ENCODE measurements at places on chromosomes 13 and 19.

DNA sequence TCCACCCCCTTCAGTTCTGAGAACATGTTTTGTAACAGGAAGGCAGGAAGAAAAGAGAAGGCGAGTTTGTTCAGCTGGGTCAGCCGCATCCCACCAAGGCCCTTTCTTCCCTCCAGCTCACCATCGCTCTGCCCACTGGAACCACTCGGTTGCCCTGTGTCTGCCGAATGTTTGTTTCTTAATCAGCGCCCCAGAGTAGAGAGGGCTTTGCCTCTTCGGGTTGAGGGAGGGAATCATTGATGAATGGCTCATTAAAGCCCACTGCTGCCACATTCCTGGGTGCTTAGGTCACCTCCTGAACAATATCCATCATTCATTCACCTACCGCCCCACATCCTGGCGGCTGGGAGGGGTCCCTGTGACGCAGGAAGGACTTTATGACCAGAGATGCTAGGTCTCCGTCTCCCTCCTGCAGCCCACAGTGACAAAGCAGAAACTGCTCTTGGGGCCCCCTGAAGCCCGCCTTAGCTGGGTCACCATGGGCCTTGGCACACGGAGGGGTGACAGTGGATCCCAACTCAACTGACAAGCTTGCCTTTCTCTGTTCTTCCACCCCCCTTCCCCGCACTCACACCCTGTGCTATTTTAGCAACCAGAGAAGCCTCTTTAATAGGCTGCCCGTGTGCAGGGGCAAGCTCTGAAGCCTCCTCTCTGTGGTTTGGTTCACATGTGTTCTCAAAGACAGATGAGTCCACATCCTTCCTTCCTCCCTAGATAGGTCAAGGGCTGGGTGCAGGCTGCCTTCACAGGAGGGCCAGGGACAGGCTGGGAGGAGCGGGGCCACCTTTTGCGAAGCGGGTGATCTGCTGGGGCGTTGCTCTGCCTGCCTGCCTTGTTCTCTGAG is 46.2 kb downstream of the ACTN4 start:
- peak; percentile 90 for DNase-seq

DNA sequence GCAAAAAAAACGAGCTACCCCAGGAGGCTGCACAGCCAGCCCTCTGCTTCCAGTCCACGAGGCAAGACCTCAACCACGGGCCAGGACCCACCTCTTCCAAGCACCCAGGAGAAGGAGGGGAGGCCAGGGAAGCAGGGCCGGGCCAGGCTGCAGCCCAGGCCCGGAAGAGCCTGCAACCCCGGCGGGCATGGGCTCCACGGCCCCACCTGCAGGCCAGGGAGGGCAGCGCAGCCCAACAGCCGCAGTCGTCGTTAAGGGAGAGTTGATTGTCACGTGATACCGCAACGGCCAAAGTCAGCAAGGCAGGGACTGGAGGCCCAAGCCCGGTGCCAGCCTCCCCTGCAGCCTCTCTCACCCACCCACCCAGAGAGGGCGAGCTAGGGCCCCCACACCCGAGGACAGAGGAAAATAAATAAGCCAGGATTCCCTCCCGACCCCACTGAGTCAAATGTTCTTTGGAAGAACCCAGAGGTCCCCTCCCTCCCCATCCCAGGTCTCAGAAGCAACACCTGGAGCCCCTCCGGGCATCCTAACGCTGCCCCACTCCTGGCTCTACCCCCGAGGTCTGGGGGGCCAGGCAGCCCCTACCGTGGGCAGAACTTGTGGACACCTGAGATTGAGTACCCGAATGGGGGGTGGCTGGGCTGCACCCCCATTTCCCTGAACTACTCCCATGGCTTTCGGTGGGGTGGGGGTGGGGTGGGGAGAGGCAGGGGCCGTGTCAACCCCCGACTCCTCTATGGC is 5.2 kb upstream of the REXO1 start:
- peak; percentile 79 for DNase-seq

- no peak for DNase-seq
Measured at GRCh38 chr19:41294393-41294792, 15.6 kb upstream of the CCDC97 start.

DNA sequence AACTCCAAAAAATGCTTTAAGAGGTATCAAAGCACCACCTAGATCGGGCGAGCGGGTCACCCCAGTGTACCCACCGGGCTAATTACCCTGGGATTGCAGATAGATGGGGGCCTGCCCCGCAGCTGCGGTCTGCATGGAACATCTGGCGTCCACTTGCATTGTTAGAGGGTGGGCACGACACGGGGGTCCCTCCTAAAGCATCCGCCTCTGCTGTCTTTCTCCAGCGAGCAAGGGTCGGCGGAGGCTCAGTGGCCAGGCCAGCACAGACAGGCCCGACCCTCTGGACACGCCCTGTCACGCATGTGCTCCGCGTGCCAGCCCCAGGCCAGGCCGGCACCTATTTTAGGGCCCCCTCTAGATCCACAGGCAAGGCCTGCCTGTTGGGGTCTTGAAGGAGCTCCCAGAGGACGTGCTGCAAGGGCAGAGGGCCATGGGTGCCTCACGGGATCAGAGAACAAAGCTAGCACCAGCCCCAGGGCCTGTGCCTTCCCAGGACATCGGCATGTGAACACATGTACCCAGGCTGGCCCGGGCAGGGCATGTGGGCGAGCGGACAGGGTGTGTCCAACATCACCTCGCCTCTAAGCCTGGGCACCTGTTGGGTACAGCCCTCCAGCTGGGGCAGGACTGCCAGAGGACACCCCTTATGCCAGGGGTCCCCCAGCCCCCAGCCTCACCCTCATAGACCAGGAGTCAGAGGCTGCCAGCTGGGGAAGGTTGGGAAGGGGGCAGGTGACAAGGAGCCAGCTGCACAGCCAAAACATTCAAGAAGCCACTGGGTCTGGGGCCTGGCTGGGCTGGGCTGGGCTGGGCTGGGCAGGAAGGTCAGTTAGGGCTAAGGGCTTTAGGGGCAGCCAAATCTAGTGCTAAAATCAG is 35.6 kb upstream of the NANOS3 start:
- peak; percentile 45 for DNase-seq

GRCh38 chr13:48901781-48902180 is 73.9 kb upstream of the FNDC3A start:
- DNase-seq, result no peak

GRCh38 chr13:99086267-99087097 is 108.6 kb upstream of the DOCK9 start:
- DNase-seq, result peak; percentile 66

DNA sequence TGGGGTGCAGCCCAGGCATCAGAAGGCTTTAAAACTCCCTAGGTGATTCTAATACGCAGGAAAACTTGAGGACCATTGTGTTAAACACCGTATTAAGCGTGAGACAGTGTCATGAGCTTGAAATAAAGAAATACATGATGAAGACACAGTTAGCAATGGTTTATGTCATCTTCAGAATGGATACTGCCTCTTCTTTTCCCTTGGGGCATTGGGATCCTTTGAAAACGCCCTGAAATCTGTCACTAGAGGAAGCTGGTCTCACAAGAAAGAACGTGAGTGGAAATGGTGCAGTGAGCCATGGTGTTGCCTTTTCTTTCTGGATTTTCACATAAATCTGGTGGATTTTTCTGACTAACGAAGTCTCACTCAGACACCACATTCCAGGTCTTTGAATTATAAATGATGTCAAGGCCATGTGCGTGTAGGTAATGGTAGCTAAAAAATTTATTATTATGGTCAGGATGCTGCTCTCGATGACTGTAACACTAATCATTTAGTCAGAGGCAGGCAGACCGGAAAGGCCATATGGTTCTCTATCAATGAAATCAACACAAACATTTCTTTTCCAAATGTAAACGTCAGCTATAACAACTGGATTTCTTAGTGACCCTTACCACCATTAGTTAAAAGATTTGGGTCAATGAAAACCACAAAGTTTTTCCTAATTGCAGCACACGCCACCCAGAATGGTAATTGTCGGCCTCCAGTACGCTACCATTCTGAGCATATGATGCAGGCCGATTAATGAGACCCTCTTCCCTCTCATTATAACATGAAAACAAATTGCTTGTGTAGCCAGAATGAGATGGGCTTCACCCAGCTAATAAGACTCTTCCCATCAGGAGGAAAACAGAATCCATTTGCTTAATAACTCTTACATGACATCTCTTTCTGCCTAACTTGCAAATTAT is 105.6 kb downstream of the SLC7A1 start:
- DNase-seq, result no peak

DNA sequence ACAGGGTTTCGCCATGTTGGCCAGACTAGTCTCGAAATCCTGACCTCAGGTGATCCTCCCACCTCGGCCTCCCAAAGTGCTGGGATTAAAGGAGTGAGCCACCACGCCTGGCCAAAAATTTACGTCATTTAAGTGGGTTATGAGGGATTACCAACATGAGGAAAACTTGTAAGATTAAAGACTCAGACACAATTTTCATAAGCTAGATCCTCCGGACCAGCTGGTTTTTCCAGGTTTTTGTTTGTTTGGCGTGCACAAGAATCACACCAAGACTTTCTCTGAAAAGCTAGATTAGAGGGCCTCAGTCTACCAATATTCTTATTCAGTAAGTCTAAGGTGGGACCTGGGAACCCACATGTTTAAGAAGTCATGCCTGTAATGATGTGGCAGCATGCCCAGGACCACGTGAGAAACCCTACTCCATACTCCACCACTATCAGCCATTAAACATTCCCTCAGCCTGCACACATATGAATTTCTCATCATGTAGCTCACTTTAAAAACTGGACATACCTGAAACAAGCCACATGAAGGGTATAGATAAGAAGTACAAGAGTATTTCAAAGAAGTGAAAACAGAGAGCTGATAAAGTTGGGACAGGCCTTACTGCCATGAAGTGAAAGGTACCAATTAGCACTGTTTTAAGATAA is 25.7 kb downstream of the DIAPH3 start:
- no peak for DNase-seq

DNA sequence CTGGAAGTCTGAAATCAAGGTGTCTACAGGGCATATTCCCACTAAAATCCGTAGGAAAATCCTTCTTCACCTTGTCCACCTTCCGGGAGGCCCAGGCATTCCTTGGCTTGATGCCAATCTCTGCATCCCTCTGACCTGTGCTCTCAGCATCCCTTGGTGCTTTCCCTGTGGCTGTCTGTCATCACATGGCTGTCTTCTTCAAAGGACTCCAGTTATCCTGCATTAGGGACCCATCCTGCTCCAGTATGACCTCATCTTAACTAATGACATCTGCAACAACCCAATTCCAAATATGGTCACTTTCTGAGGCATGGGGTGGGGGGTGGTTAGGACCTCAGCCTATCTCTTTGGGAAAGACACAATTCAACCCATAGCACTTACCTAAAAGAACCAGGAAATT is 423.8 kb downstream of the IRS2 start:
- DNase-seq, result no peak

DNA sequence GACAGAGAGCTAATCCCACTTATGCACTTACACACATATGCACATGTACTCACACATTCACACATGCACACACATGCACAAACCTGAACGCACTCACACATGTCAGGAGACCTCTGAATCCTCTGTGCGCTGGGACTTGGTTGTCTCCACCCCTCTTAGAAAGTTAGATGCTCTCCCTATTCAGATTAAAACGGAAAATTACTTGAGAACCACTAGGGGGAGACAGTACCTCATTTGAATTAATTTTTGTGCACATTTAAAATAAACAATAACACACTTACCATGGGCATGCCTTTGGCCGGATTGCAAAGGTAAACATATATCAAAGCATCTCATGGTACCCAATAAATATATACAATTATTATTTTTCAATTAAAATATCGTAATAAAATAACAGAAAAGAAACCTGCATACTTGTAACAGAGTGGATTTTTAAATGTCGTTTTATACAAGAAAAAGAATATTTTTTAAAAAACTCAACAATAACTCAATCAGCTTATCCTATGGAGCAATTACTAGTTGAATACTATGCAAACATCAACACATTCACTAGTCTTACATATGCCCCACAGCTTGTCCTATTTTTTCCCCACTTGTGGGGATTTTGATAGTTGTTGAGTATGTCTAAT is 9.5 kb upstream of the LILRB4 start:
- peak; percentile 4 for DNase-seq

- DNase-seq, result no peak
Measured at GRCh38 chr13:34750078-34750931, 191.8 kb upstream of the NBEA start.

DNA sequence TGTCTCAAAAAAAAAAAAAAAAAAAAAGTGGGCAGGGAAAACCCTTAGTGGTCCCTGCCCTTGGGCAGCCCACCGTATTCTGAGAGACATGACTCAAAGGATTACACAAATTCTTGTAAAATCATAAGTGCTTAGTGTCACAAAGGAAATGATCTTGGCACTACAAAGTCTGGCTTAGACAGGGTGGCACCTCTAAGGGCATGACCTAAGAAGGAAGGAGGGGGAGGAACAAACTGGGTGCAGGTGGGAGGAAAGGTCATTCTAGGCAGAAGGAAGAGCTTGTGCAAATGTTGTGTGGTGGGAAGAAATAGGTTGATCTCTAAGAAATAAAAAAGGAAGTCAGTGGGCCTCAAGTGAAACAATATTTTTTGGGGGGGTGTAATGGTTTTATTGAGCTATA is 10.4 kb downstream of the PNPLA6 start:
- DNase-seq, result no peak

DNA sequence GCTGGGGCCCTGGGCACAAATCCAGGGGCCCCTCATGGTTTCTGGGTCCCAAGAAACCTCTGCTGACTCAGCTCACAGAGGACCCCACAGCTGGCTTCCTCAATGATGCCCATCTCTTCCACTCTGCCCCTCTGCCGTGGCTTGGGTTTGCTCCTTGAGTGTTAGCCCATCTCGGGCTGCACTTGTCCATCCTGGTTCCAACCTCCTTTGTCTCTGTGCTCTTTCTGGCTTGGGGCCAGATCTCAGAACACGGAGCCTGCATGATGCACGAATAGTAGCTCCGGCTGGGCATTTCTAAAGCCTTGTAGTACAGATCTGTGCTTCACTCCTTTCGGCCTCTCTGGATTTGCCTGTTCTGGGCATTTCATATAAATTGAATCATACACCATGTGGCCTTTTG is 53.8 kb downstream of the F2RL3 start:
- no peak for DNase-seq

GRCh38 chr13:90270226-90270625 is 1077.3 kb upstream of the MIR17HG start:
- DNase-seq, result peak; percentile 3

DNA sequence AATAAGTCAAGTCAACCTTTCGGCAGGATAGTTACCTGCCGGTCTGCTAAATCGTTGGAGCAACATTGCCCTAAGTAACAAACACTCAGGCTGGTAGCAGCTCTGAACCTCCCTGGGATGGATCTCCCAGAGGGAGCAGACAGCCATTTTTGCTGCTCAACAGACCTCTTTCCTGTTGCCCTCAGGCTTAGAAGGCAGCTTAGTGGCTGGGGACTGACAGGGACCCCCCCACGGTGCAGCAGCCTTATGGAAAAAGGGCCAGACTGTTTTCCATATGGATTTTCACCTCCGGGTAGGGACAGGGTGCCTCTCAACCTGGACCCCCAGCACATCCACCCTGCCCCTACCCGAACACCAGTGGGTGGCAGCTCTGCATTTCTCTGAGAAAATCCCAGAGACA is 49.7 kb downstream of the UBL3 start:
- no peak for DNase-seq

DNA sequence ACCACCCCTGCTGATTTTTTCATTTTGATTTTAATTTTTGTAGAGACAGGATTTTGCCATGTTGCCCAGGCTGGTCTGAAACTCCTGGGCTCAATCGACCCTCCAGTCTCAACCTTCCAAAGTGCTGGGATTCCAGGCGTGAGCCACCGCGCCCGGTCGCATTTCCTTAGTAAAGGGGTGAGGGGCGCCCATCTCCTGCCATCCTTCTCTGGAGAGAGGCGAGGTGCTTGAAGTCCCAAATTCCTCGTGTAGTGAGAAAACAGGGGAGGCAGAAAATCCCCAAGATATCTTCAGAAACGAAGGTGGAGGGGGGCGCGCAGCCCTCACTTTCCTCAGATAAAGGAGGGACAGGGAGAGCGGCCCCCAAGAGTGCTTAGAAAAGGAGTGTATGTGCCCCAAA is 21.0 kb upstream of the GATAD2A start:
- DNase-seq, result no peak

All from fibroblast of skin of back (primary cell).